ENCODE measurements at places on chromosomes 1 and 21.

DNA sequence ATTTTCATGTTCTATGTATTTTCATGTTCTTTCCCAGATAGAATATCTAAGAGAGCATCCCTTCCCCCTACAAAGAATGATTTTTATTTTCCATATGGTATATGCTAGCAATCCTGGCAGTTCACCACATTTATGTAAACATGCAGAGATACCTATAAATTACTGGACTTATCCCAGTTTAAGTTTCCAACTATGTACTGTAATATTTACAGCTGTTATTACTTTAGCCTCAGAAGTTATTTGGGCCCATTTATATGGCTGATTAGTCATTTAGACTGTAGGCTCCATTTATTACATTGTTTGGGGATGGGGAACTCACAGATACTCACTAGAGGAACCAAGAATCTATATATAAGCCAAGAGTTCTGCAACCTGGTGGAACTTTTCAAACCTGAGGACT, 84.8 kb upstream of the WARS2 start:
- no peak for DNase-seq

DNA sequence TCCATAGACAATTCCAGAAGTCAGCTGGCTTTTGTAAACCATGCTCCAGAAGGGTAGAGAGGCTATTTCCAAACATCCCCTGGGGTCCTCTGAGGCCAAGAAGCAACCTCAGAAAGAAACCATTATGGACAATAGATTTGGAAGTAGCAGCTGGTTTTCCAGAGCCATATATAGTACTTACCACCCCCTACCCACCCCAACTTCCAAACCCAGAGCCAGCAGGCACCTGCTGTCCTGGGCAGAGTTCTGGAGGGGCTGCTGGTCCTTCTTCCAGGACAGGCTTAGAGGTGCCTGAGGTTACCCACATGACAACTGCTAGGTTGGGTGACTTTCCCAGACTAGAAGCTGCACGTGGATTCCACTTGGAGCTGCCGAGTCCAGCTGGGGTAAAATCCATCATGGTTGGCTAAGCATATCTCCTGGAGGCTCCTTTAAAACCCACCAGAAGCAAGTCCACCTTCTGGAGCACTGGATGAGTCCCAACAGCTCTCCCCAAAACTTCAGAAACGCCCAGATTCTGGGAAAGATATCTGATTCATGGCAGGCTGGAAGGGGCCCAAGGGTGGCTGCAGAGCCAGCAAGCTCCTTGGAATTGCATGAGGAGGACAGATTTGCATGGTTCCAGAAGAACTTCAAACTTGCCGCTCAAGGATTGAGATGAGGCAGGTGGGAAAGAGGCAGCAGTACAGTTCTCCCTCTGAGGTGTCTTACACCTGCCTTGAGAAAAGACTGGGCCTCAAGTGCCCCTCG, 5.8 kb downstream of the MYCL start:
- DNase-seq: no peak

DNA sequence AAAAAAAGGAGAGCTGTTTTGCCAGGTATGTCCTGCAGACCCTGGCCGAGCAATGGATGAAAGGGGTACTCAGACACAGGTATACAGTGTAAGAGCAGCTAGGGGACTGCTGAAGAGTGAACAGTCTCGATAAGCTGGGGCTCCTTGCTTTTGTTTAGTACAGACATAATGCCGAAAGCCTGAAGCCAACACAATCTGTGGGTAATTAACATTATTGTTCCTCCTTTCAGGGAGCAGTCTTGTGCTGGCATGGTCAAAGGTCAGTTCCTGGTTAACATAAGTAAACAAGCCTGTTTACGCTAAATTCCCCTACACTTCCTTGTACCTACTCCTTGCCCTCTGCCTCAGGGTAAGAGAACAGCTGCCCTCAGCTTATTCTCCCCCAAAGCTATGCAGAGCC, 272.3 kb upstream of the ST6GALNAC5 start:
- no peak for DNase-seq

- DNase-seq: no peak
These were observed 293.9 kb upstream of the PROX1 start for GRCh38 chr1:213693864-213694263.

GRCh38 chr1:211469938-211470529, 21.9 kb downstream of the RD3 start:
- no peak for DNase-seq

DNA sequence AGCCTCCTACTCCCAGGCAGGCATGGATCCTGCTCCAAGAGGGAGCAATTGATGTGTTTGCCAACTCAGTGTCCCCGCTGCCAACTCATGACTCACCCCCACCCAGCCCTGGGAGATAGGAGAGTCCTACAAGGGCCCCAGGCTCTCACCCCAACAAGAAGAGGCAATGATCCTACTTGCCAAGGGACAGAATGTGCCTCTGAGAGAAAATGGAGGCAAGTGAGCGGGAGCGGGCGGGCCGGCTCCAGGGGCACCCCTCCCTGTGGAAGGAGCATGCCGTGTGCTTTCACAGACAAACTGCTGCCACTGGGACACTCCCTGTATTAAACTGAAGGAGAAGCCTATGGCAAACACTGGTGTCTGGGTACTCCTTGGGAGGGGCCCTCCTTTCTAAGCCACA, 16.7 kb downstream of the PKP1 start:
- DNase-seq: no peak

- DNase-seq: no peak
These were observed 36.9 kb upstream of the FNBP1L start for GRCh38 chr1:93411000-93411399.

GRCh38 chr1:43035821-43036741, 77.4 kb upstream of the SLC2A1 start:
- no peak for DNase-seq

GRCh38 chr1:161080441-161081405, 8.6 kb downstream of the NECTIN4 start:
- DNase-seq: no peak

DNA sequence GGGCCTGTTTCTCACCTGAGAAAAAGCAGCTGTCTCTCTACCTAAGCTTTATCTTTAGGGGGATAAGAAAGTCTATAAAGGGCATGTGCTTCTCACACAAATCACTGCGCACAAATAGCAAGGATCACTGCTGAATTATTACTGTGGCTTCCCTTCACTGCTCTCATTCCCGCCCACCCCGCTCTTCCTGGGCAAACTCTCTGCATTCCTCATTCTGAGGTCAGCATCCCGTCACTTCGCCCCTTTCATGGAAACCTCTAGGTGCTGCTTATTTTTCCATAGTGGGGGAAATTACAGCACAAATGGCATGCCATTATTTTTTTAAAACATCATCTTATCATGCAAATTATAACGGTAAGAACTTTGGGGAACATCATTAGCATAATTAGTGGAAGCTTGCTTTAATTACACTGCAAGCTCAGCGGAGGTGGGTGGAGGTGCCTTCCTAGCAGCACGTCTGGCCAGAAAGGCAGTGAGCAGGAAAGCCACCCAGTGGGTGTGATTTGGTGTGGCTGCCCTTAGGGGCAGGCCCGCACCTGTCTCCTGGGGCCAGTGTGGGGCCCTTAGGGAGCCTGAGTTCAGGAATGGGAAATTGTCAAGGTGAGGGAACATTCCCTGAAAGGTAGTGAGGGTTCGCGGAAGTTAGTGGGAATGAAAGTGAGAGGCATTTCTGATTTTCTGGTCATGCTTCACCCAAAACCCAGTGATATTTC, 105.9 kb downstream of the LAMC2 start:
- no peak for DNase-seq

DNA sequence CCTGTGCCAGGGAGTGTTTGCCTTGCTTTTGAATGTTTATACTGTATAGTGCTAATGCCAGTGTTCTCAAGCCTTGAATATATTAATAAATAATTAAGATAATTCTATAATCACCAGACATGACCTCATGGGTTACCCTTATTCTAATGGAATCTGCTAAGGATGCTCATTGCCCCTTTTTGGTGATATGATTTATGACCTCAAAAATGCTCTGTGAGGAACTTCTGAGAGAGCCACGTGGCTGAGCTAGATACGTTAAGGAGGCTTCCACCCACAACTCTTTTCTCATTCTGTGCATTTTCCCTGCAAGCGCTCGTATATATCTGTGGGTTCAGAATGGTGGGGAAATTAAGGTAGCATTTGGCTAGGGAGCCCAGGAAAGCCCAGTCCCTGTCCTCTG, 19.6 kb upstream of the SLC30A1 start:
- DNase-seq: no peak

DNA sequence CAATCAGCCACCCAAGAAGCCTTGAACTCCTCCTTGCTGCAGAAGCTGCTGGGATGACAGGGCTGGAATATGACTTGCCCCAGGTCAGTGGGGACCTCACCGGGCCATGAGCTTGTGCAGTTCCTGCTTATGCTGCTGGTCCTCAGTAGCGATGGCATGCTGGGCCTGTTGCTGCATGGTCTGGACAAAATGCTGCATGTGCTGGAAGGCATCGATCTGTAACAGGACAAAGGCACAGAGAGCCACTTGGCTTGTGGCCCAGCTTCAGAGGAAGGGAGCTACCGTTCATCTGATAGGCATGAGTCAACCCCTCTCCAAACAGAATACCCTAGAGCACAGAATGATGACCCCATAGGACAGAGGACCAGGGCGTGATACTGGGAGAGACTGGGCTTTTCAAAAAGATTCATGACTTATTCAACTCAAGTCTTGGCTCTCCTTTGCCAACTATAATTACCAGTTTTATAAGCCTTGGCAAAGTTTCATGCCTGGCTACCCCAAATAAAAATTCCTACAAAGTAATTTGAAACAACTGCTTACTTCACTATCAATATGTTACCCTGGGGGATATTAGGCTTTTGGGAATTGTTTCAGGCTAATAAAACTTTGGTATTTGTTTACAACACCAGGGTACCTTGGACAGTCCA, 34.7 kb upstream of the EXOSC10 start:
- DNase-seq: no peak

- DNase-seq: no peak
These were observed 29.5 kb upstream of the RUNX3 start for GRCh38 chr1:24959623-24959975.

DNA sequence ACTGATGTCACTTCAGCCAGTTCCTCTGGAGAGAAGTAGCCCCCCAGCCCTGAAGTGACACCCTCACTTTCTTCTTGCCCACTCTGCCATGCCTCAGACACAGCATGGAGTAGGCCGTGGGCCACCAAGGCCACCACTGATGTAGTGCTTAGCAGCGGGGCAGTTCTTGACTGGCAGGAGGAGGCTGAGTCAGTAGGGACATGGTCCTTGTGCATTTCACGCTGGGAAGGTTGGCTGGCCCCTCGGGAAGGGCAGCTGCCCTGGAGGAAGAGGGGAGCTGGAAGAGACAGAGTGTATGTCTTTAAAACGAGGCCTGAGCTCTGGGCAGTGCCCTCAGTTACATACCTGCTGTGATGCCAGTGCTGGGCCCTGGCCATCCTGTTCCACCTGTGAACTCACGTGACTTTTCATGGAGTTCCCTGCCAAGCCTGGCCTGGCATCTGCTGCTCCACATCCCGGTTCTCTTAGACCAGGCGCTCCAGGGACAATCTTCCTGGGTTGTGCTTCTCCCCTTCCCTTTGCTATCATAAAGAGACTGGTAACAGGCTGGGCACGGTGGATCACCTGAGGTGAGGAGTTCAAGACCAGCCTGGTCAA, 158.6 kb upstream of the TMEM51 start:
- DNase-seq: no peak

DNA sequence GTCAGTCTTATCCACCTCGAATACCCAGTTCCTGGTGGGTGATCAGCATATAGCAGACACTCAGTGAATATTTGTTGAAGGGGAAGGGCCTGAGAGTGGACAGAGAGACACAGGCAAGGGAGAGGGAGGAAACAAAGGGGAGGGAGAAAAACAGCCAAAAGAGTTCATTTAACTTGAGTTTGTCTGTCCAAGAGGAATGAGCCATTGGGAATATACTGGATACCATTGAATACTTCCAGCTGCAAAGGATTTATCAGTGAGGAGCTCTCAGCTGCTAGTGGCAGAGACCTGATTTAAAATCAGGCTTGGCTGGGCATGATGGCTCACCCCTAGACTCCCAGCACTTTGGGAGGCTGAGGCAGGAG, 11.5 kb upstream of the BGLAP start:
- DNase-seq: no peak

- no peak for DNase-seq
These were observed 28.9 kb downstream of the S100A6 start for GRCh38 chr1:153506831-153507413.

DNA sequence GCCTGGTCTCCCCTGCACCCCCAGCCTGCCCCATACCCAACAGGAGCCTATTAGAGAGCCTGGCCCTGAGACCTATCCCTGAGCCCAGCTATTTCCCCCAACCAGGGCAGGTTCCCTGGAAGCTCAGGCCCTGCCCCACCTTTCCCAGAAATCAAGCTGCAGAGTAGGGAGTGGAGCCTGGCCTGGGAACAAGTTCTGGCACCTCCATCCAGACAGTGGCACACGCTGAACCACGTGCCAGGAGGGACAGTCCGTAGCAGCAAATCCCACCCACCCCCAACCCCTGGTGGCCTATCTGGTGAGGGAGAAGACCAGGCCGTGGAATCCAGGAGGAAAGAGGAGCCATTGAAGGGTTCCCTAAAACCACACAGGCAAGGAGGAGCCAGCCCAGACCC, 22.6 kb downstream of the TNNT2 start:
- no peak for DNase-seq

- no peak for DNase-seq
These were observed 3.9 kb downstream of the CHML start for GRCh38 chr1:241636291-241636690.

DNA sequence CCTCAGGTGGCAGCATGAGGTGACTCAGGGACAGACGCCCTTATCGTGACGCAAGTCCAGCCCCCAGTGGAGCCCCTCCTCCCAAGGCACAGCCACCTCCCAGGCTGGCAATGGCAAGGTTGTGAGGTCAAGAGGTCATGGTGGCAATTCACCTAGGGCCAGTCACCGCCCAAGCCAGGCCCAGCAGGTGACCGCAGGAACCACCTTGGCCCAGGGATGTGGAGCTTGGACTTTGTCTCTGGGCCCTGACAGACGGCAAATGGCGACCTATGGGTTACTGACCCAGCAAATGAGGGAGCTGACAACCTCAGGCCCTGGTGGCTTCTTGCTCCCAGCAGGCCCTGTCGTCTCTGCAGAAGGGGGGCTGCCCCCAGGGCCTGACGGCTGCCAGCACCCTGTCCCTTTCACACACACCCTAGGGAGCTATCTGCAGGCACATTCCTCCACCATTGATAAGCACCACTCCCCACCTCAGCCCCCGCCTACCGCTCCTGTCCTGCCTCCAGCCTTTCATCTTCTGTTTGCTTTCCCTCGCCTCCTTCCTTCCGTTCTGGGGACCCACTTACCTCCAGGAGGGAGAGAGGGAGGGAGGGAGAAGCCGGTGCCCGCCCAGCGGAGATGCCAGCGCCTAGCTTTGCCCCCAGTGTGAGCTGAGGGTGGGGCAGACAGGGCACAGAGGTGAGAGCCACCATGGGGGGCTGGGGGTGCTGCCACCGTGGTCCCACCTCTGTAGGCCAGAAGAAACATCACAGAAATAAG, 12.1 kb downstream of the EPHA2 start:
- DNase-seq: no peak

- no peak for DNase-seq
These were observed 12.0 kb upstream of the PCBP3 start for GRCh38 chr21:45631540-45631939.

Data from activated T-helper 1 cell treated with anti-CD3 and anti-CD28 coated beads, Interleukin-2, amount 50 U/mL, for 16 hours (primary cell).